ENCODE measurements at places on chromosomes 2 and 18.

DNA sequence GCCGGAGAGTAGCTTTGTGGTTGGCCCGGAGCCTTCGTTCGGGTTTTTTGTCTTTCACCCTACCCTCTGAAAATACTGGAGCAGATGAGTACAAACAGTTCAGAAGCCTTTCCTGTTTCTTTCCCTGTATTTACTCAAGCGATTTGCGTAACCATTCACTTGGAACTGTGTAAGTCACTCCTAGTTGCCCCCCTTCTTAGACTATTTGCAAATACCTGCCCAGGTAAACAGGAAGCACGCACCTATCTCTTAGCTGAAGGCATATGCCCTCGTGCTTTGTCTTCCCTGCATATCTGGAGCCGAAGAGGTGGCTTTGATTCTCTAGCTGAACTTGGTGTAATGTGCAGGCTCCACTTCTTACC is 1.4 kb downstream of the KCNS3 start:
- no peak for DNase-seq

DNA sequence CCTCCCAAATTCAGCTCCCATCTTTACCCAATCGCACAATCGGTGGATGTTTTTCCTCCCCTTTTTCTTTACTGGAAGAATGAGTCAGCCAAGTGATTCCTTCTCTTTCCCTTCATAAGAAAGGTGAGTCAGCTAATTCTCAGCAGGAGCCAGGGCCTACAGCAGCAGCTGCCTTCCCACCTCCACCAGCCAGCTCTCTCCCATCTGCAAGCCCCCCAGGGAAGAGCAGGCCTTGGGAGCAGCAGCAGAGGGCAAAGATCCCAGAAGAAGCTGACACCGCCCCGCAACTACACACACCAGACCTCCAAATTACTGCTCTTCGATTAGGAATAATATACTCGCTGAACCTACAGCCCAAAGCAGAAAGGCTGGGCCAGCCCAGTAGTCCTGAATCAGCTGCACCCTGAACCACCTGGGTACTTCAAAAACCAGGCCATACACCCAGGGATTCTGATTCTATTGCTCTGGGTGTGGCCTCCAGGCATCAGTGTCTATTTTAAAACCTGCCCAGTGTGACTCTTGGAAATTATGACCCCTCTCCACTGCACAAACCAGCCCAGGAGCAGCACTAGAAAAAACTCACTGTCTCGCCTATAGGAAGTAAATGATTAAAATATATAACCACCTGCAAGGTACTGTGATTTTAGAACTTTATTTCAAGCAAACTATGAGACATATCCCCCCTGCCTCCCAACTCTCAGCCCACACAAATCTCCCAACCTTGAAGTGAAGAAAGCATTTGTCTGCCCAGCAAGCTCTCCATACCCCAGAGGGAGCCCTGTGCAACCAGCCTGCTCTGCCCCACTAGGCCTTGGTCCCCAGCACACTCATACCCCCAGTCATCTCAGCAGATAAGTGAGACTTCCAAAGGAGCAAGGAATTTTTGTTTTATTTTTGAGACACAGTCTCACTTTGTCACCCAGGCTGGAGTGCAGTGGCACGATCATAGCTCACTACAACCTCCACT is 7.3 kb downstream of the SFXN5 start:
- DNase-seq, result no peak

DNA sequence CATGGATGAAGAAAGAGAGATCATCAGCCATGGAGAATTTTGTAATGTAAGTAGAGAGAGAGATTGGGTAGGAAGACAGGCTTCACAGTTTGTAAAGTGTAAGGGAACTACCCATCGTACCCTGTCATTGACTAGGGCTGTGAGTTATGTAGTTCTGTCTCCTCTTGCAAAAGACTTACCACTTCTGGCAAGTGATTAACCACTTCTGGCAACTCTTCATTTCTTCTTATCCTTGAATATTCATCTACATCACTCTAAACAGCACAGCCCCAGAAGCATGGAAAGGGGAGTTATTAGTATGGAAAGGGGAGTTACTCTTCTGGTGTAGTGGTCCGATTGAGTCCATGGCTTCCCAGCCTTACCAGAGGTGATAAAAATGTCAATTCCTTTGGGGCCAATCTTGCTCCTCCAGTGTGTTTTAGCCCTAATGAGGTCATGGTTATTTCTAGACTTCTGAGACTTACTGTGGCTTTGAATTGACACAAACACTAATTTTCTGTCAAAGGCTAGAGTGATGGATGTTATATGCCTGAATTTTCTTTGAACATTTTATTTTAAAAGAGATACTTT is 52.0 kb downstream of the STAT1 start:
- DNase-seq, result no peak

GRCh38 chr2:67945056-67945455 is 117.7 kb downstream of the C1D start:
- no peak for DNase-seq

- no peak for DNase-seq
Measured at GRCh38 chr2:191688934-191689695, 11.2 kb downstream of the NABP1 start.

All from CD4-positive, alpha-beta T cell treated with Interleukin-17A for 1 hour (primary cell).